ENCODE measurements at places on chromosomes 1 and 21.

DNA sequence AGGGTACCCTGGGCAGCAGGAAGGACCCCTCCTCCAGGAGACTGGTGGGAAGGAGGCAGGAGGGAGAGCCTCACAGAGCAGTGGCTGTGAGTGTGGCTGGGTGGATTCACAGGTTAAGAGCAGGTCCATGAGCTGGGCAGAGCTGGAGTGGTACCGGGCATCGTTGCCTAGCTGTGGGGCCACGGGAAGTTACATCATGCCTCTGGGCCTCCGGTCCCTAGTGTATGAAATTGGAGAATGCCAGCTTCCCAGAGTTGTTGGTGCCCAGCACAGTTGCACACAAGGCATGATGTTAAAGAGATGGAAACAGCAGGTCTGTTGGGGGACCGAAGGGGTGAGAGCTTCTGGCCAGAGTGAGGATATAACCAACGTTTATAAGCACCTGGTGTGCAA is 18.5 kb downstream of the FOXO6 start:
- no peak for DNase-seq

- peak; percentile 63 for DNase-seq
Measured at GRCh38 chr1:154431586-154432373, 26.6 kb downstream of the IL6R start.

DNA sequence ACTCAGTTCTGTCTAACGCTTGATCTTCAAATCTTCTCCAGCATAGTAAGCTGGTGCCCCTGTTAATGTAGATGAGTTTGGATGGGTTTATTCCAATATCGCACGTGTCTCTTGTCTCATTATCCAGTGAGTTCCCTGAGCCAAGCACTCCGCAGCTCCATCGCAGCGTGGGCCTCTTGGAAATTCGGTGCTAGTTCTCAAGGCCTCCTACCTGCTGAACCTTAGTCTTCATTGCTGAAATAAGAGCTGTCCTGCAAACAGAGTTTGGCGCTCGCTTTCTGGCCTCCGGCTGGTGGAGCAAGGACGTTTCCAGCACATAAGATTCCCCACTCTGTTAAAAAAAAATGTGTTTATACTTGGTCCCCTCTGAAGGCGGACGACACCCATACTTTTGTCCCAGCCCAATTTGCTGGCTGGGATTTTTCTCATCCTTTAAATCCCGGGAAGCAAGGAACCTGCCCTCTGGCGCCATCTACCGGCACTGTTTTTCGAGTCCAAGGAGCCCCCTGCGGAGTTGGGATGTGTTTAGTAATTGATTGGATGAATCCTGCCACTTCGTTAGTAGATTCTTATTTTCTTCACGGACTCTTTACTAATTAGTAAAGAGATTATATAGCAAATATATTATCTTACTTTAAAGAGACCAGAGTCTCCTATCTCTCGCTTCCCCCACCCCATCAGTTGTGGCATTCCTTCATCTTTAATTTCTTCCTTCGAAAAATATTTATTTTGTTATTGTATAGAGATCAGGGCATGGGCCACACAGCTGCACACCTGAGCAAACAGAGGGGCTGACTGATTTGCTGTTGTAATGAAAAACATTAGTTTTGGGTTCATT is 14.7 kb downstream of the JUN start:
- peak; percentile 79 for DNase-seq

DNA sequence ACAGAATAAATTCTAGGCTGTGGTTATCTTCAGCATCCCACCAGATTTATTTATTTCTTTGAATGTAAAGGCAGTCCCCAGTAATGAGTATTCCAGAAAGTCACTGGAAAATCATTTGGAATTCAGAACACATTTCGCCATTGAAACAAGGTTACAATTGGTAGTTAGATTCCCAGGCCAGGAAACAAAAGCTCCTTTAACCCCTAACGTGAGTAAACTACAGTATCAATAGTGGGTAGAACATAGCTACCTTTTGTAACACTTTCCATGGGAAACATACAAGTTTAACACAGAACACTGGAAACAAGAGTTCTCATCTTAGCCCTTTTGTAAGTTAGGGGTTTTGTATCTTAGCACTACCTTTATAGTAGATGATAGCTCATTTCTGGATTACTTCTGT is 53.4 kb upstream of the BMP8A start:
- no peak for DNase-seq

- no peak for DNase-seq
Measured at GRCh38 chr1:245480393-245481120, 325.8 kb downstream of the KIF26B start.

DNA sequence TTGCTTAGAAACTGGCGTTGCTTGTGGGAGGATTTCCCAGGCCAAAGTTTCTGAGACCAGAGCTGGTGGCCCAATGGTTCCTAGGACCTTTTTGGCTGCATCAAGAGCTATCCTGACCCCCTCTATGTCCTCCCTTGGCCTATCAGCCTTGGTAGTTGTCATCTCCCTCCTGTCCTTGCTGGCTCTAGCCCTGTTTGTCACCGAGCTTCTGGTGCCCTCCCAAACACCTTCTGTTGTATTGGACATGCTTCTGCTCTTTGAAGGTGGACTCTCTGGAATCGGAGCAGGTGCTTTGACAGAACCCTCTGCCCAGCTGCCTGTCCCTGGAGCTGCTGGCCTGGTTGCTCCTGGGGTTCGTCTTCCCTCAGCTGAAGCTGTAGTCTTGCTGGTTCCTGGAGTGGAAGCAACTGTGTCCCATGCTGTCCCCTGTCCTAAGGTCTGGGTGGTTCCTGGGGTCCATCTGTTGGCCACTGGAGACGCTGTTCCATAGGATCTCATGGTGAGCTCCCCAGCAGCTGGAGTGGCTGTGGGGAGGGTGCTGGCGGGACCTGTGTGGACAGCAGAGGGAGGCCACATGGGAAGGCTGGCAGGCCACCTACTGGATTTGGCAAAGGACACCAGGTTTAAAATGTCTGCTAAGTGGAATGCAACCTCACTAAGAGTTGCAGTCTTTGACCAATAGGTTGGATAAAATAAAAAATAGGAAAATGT is 9.4 kb downstream of the FCAMR start:
- no peak for DNase-seq

DNA sequence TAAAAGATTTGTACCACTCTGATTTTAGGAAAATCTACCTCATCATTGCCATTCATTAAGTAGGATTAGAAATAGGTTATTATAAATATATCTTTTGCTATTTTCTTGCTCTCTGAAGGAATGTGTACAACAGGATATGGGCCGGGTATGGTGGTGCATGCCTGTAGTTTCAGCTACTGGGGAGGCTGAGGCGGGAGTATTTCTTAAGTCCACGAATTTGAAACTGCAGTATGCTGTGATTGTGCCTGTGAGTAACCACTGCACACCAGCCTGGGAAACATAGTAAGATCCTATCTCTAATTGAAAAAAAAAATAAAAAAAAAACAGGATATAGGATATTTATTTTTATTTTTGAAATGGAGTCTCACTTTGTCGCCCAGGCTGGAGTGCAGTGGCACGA is 50.0 kb downstream of the CLIC4 start:
- no peak for DNase-seq

- no peak for DNase-seq
Measured at GRCh38 chr1:1274299-1274930, 761 bp upstream of the UBE2J2 start.

DNA sequence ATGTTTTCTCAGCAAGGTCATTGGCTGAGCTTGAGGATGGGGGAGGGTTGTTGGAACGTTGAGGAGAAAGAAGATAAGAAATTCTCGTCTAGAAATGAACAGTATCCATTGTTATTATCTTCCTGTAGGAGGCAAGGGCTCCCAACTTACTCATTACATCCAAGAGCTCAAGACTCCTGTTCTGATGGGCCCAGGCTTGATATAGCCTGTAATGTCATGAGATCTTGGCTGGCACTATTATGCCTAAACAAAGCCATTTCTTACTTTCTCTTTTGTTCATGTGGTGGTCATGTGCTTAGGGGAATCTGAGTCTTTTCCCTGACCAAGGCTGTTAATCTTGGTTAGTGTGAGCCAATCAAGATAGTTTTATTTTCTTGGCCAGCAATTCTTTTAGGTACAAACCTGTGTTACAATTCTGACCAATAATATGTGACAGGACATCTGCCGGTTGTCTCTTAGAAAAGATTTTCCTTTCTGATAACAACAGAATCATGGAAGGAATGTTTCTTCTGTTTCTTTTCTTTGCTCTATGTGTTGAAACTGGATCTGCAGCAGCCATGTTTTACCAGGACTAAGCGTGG is 15.2 kb upstream of the IGSF3 start:
- no peak for DNase-seq

- no peak for DNase-seq
Measured at GRCh38 chr1:240720976-240721375, 109.0 kb upstream of the GREM2 start.

- DNase-seq, result peak; percentile 30
Measured at GRCh38 chr21:44013380-44014088, 1.4 kb downstream of the TRAPPC10 start.

DNA sequence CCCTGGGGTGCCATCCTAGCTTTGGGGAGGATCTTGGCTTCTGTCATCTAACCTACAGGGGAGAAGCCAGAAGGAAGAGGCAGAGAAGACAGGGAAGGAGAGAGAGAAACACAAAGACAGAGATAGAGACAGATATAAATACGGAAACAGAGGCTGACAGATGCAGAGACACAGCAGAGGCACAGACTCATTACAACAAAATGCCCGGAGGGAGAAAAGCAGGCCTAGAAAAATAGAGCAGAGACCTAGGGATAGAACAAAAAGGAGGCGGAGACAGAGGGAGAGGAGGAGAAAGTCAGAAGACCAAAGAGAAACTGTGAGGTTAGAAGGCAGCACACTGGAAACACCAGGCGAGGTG is 1.9 kb downstream of the PEAR1 start:
- DNase-seq, result no peak

DNA sequence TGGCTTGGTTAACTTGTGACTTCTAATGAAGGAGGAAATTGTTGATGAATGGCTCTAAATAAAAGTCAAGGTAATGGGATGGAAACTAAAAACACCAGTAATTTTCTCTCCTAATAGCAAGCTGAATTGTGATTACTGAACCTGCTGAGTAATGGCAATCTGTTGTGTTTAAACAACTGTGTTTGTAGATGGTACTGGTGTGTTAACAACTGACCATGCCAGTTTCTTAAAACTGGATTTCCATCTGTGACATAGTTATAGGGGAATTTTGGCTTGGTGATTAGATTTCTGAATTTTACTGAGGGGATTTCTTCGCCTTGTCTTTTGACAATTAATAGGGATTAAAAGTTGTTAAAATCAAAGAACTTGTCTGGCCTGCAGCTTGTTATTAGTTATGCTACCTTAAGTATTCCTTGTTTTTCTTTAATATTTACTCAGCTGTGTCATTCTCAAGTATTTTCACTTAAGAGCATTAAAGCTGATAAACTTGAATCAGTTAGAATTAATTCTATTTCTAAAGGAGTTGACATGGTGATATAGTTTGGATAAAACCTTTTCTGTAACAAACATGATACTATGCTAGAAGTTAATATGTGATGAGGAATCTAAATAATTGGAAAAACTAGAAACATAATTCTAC is 7.9 kb upstream of the ERO1B start:
- DNase-seq, result no peak

DNA sequence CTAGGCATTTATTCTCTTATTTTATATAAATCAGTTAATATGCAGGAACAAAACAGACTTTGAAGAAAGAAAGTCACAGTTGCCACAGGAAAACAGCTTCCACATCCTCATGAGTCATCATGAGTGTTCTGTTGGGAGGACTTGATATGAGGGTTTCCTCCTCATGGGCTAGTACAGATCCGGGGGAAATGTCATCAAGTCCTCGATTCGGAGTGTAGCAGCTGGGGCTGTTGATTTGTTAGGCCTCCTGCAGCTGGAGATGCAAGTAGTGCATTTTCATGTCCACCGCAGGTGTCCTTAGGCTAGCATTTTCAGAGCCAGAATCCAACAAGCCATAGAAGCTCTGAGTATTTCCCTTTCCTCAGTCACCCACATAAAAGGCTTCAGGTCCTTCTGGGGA is 36.7 kb downstream of the ADAM30 start:
- DNase-seq, result no peak

- DNase-seq, result no peak
Measured at GRCh38 chr1:80731241-80731894, 1069.4 kb upstream of the ADGRL2 start.

DNA sequence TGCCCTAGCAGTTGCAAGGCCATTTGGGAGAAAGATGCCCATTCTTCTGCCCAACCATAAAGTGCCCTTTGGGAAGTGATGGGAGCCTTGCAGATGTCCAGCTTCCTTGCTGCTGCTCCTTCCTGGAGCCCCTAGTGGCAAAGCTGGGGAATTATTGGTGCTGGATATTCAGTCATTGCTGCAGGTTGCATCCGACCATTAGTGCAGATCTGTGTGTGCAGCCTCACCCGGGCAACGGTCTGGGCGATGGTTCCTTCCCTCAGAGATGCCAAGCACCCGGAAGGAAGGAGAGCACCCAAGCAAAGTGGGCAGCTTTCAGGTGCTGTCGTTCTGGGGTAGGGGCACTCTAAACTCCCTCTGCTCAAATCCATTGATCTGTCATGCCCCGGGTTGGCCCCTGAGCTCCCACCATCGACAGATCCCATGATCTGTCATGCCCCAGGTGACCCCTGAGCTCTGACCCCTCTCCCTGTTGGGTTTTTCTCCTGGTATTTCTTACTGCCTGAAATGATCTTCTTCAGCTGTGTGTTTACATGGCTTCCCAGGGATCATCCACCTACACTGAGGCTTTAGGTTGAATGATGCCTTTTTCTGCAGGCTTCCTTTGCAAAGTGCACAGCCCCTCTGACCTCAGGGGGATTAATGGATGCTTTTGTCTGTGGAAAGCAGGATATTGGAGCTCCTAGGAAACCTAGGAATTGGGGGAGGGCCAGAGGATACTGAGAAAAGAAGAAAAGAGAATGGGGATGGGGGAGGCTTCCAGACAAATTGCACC is 467.5 kb downstream of the PTPRU start:
- peak; percentile 50 for DNase-seq

DNA sequence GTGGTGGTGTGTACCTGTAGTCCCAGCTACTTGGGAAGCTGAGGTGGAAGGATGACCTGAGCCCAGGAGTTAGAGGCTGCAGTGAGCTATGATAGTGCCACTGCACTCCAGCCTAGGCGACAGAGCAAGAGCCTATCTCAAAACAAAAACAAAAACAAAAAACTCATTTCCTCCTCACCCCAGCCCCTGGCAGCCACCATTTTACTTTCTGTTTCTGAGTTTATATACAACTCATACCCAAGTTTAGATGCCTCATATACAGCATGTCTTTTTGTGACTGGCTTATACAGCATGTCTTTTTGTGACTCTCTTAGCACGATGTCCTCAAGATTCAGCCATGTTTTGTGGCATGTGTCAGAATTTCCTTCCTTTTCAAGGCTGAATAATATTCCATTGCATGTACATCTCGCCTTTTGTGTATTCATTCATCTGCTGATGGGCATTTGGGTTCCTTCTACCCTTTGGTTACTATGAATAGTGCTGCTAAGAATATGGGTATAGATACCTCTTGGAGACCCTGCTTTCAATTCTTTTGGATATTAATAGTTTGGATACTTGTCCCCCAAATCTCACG is 14.7 kb downstream of the COA7 start:
- no peak for DNase-seq
